ENCODE measurements at places on chromosomes 2 and 18.

DNA sequence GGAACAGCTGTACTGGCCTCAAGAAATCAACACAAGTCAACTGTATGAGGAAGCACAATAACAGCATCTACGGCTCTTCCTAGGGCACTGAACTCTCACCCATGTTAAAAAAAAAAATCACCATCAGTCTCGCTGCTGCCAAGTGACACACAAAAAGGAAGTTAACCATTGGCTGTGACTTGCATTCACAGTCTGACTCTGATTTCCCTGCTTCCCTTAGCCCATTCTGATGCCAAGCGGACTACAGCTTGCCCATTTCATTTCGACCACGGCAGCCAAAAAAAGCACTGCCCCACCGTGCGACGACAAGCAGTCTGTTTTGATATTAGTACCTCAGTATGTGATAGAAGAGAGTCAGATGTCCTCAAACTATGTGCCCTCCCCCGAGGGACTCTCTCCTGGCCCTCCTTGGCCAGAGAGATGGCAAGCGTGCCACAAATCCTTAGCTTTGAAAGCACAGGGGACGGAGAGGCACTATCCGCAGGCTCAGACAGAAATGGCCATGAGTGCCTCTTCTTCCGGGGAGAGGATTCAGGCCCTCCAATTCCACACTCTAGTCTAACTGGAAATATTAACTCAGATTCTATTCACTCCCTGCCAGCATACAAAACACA lies 250.0 kb downstream of the TCF4 start:
- DNase-seq, result no peak

GRCh38 chr18:67977067-67977616 lies 460.6 kb upstream of the DSEL start:
- no peak for DNase-seq

GRCh38 chr18:33901894-33902512 lies 322.7 kb downstream of the NOL4 start:
- no peak for DNase-seq

DNA sequence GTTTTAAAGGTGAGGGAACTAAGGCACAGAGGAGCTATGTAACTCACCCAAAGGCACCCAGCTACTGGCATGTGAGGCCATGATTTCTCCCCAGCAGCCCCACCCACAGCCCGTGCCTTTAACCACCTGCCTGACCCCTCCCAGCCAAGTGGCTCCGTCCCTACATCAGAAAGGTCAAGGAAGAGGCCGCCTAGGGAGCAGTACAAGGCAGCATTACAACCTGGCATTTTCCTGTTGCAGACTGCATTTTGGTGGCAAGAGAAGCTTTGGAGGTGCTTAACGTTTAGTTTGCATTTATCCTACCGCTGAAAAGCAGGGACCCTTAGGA lies 17.5 kb downstream of the STEAP3 start:
- no peak for DNase-seq

GRCh38 chr2:113178069-113178746 lies 4.4 kb downstream of the PSD4 start:
- DNase-seq, result no peak

- DNase-seq, result no peak
Measured at GRCh38 chr2:128832946-128833663, 514.4 kb upstream of the HS6ST1 start.

GRCh38 chr18:70636991-70637390 lies 348.1 kb downstream of the SOCS6 start:
- no peak for DNase-seq

All from LNCaP clone FGC (cell line).